ENCODE measurements at places on chromosomes 2 and 18. TPM values are rescaled to one million over a fixed set of nuclear protein-coding genes. Genes with fewer than 3 reads are reported as not detected.

DNA sequence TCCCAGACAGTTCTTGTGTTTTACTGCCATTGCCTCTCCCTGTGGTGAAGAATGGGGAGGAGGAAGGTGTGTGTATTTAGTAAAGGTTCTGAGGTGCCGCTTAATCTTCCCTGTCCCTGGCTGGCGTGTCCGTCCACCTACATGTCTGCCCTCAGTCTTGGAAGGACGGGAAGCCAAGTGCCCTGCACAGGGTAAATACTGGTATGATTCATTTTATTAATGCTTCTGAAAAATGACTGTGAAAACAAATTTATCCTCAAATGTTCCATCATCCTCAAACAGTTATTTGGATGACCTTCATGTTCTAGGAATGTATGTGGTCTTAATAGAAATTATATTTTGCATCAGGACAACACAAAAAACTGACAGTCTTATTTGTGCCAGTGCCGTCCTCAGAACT lies 6.6 kb downstream of the EPAS1 start:
- no peak for DNase-seq

DNA sequence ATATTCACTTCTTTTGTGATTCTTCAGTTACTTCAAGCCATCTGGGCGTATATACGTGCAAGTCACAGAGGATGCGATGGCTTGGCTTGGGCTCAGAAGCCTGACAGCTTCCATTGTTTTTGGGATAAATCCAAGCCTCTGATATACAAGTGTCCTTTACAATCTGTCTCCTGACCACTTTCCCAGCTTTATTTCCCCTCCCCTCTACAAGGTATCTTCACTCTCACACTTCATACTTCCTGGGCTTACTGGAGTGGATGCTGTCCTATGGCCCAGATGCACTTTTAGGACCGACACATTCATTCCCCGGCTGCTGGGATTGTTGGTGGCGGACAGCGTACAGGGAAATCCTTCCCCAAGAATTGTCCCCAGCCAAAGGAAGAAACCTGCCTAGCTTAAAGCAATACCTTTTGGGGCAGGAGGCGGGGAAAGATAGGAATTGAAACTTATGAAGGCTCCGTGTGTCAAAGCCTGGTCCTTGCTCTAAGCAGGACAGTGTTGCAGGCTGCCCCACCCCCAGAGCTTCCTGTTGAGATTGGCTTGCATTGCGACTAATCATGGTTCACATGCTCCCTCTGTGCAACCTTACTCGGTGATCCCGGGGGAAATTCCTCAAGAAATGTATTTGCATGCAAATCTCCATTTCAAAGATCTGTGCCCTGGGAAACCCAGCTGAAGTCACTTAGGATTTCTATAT lies 802.9 kb upstream of the ID2 start:
- DNase-seq, result no peak

GRCh38 chr2:118589721-118590120 lies 257.7 kb downstream of the EN1 start:
- DNase-seq, result no peak

GRCh38 chr2:22970991-22971390 lies 414.0 kb upstream of the KLHL29 start:
- DNase-seq, result no peak

DNA sequence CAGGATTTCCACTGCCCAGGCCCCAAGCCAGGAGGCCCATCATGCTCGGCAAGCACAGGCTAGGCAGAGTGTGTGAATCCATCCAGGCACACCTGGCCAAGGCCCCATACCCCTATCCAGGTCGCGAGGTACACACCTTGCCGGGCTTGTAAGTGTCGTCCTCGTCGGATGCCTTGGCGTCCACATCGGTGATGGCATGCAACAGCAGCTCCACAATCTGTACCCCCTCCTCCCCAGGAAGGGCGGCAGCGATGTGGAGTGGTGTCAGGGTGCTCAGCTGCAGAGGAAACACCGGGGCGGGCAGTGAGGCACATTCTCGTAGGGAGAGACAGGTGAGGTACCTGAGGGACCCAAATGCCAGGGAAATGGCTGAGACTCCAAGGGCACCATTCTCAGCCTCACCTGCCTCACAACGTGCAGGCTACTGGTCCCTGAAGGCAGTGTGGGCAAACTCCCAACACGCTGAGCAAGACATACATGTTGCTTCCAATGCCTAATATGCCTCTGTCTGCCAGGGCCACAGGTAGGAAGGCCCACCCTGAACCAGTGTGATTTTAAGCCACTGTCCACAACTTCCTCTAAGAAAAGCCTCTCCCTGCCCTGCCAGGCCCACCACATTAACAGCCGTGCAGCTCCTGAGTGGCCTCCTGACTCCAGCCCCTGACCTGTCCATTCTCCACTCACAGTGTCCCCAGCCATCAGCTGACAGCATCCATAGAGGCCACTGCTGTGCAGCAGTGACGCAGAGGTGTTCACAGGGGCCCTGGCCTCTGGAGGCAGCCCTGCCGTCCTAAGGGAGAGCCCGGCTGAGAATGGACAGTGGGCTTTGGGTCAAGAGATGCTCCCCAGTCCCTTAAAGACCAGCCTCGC lies 44.9 kb downstream of the ANKMY1 start:
- DNase-seq, result no peak

GRCh38 chr2:235836491-235836911 lies 331.7 kb downstream of the GBX2 start:
- no peak for DNase-seq

DNA sequence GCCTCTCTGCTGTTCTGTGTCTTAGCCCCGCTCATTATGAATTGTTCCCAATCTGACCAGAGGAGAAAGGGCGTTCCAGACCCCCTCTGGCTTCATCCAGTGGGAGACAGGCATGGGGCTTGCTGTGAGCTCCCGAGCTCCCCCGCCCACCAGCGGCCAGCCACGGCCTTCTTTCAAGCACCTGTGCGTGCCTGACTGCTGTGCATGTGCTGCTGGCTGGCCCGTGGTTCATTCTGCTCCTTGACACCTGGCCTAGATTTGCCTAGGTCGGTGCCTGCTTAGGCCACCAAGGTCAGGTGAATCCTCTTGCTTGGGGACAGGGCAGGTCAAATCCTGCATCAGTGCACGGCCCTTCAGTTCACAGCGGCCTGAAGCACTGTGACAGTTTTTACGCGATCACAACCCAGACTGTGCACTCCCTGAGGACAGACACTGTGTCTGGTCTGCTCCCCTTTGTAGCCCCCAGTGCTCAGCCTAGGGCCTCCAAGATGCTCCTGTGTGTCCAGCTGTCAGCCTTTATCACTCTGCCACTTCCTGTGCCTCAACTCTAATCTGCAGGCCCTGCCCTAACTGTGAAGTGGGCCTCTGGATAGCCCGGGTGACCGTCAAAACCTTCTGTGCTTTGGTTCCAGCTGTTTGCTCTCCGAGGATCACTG lies 3.6 kb upstream of the LPIN1 start:
- DNase-seq, result no peak

DNA sequence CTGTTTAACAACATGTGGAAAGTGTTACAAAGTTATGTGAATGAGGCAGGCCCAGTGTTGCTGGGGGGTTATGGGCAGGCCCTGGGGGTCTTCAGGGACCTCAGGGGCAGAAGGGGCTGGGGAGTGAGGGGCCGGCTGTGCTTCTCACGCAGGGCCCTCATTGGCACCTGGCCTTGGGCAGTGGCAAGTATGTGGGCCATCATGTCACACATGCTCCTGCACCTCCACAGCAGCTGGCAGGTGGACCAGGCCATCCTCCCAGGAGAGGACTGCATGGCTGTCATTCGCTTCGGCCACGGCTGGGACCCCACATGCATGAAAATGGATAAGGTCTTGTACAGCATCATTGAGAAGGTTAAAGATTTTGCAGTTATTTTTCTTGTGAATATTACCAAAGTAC lies 47.4 kb downstream of the ZNF385B start:
- no peak for DNase-seq

- DNase-seq, result no peak
Measured at GRCh38 chr18:80244956-80245730, 2.2 kb downstream of the PARD6G start.

DNA sequence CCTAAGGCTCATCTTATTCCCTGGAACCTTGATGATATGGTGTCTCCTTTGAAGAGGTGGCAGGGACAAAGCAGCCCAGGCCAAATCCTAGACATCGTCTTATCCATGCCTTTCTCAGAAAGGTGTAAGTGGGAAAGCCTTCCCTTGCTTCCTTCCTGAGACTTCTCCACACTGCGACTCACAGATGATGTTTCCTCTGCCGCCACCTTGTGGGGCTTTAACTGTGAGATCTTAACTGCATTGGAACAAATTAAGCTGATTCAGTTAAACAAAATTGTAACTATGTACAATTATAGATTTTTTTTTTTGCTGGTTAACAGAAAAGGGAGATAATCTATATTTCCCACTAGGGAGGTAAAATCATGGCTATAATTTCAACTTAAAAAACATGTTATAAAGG lies 10.0 kb upstream of the GCA start:
- DNase-seq, result peak; percentile 60

DNA sequence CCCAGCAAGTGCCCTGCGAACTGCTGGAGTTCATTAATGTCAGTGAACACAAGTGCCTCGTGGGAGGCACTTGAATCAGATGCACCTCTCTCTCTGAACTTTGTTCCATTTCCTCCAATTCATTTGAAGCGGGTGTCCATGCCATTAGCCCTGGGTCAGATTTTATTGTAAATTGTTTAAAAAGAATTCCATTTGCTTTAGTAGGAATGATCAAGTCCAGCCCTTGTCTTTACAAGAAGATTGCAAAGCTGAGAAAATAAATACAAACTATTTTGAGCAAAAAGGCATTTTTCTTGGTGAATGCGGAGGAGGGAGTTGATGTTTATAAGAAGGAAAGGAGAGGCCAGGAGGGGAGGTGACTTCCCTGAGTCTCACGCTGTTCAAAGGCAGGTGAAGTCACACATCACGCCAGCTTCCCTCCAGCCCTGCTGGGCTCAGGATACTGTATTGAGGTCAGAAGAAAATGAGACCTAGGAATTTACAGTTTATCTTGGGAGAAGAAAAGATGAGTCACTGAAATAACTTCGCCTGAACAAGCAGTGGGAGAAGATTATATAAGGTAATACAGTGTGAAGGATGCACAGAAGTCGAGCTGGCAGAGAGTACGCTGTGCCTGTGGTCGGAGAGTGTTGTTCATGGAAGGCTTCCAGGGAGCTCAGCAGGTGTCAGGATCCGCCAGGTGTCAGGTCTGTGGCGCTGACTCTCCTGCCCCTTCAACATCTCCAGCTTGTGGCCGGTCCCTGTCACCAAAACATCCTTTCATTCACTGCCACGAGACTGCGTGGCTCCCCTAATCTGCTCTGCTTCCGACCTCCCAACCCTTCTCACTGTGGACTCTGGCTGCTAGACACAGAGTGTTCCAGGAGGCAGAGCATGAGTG lies 36.5 kb downstream of the EFR3B start:
- DNase-seq, result no peak

PSMA8 gene
- total RNA-seq, result not detected

OR6B2 gene
- total RNA-seq, result not detected

MOGAT1 gene
- total RNA-seq, result 0.25 TPM

ACOXL gene
- 0.82 TPM for total RNA-seq

UNC80 gene
- 0.20 TPM for total RNA-seq

ATP6V1C2 gene
- 1.5 TPM for total RNA-seq

Measured in left colon (tissue), 2 donors.